Activated naive CD8-positive, alpha-beta T cell treated with anti-CD3 and anti-CD28 coated beads, Interleukin-2, amount 10 ng/mL, durations not matched to agents 7 days and 5 days (primary cell): ENCODE measurements at places on chromosomes 12 and 14.

DNA sequence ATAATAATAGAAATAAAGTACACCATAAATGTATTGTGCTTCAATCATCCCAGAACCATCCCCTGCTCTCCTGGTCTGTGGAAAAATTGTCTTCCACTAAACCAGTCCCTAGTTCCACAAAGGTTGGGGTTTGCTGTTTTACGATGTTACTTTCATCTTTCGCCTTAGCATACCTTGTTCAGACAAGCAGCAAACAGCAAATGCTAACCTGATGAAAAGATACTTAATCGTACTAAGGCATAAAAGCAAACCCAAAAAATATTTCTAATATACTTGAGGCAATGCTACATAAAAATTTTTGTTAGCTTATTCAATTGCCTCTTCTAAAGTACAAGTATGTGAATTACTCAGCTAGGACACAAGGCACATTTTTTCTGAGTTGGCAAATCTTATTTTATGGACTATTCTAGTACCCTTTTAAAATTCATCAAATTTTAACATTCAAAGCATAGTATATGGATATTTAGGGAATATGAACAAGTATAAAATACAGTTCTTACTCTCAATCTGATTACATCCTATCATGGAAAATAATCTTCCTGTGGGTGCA, 97.1 kb upstream of the PLEKHG7 start:
- no peak for DNase-seq

GRCh38 chr14:24280797-24281460, 9.5 kb upstream of the RABGGTA start:
- DNase-seq = no peak

DNA sequence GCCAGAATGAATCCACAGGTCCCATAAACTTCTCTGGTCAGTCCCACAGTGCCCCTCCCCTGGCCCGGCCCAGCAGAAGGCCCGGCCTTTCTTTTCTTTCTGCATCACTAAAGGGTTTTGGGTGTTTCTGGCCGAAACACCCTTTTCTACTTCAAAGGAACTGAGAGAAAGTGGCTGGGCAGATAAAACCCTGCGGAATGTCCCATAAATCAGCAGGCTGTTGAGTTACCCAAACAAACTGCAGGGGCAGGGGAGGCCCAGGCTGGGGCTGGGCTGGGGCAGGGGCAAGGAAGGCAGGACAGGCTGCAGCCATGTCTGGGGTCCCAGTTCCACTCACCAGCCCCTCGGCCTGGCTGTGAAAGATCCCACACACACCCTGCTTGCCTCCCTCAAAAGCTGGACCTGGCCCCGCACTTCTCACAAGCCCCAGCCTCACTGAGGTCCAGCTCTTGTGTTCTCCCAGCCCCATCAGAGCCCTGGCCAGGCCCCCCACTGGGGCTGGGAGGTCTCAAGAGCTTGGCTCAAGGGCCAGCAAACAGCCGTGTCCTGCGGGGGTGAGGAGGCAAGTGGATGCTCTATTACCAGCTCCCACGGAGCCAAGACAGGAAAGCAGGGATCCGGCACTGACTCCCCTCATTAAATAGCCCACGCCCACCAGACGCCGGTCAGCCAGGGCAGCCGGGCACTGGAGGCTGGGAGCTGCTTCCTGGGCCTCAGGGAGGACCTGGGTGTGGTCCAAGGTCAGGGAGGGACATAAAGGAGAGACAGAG, 41.9 kb downstream of the CCNK start:
- no peak for DNase-seq

DNA sequence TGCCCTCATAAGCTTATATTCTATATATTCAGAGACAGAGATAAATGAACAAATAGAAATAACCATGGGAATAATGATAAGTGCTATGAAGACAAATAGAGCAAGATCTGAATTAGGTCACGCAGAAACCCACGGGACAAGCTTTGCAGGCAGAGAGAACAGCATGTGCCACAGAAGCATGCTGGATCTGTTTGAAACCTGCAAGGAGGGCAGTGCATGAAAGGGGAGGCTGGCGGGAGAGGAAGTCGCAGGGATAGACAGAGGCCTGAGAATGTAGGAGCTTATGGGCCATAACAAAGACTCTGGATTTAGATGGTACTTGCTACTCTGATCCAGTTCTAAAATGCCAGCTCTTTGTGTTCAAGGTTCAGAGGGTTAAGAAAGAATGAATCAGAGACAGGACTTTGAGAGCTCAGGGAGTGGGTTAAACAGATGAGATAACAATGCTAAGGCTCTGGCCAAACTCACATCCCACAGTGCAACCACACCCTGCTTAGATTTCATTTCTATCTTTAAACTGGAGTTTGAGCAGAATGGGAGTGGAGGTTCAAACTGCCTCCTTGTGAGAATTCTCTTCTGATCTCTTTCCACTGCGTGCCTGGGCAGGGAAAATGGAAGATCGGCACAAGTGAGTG, 49.2 kb upstream of the PPP1R12A start:
- DNase-seq = no peak

DNA sequence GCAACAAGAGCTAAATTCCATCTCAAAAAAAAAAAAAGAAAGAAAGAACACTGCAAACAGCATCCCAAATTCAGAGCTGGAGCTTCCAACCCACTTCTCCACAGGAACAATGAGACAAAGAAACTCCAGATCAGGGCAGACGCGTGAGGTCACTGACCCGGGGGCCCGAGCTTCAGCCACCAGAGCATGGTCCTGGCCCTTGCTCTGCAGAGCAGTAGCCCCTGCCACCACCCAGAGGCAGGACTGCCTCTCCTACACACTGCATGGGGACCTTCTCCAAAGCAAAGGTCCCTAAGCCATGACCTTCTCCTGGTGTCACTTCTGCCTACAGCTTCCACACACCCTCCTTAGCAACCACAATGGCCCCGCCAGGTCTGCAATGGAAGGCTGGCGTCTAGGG, 53.1 kb downstream of the CCNK start:
- DNase-seq = no peak
